ENCODE measurements at places on chromosomes 1 and 21. TPM values are rescaled to one million over a fixed set of nuclear protein-coding genes. Genes with fewer than 3 reads are reported as not detected.

The FHL3 gene
- 27.7 TPM for total RNA-seq

DNA sequence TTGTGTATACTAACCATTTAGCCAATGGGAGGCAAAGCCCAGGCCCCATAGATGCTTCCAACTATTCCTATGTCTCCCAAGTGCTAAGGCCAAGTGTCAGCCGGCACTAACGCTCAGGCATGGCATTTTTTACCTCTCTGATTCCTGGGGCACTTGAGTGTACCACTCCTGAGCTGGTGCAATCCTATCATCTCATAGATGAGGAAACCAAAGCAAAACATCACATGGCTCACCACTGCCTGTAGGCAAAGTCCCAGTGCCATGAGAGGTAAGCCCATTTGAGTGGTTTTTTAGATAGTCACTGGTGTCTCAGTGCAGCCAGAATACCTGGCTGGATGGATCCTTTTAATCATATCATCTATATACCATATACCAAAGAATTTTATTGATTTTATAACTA lies 8.0 kb upstream of the CCN1 start:
- H3K4me1 ChIP-seq: peaks cover 9% of the 10 kb centered on the region
- no peak for DNase-seq
- no peaks in the 10 kb centered on the region for H3K36me3 ChIP-seq
- no peak overlapping the region for H3K27ac ChIP-seq
- H3K4me3 ChIP-seq: no peak overlapping the region

The AMPD1 gene
- total RNA-seq: not detected

The TTC22 gene
- 5.3 TPM for total RNA-seq

The CFAP74 gene
- total RNA-seq: 0.46 TPM

All from activated naive CD8-positive, alpha-beta T cell treated with anti-CD3 and anti-CD28 coated beads for 36 hours (primary cell).